Activated naive CD8-positive, alpha-beta T cell treated with anti-CD3 and anti-CD28 coated beads, Interleukin-2, amount 50 U/mL, for 16 hours (primary cell): ENCODE measurements at places on chromosomes 12 and 14.

DNA sequence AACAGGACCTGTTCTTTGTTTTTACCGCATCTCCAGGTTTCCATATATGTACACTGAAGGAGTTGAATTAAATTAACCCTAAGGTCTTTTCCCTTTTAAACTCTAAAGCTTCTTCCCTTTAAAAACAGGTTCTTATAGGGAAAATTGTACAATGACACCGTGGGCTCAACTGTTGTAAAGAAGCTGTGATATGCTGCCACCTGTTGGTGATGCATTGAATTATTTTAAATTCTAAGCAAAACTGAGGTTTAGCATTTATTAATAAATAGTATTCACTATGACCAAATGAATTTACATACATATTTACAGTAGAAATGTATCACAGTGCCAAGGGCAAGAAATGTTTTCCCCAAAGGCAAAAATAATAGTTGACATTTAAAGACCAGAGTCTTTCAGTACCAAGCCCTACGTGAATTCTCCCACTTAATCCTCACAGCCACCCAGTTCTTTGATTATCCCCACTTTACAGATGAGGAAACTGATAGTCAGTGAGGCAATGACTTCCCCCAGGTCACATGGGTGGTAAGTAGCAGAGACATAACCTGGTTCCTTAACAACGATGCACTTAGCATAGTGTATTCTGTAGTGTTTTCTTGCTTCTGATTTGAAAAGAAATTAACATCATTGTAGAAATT is 35.7 kb upstream of the TMEM263 start:
- no peak for DNase-seq

DNA sequence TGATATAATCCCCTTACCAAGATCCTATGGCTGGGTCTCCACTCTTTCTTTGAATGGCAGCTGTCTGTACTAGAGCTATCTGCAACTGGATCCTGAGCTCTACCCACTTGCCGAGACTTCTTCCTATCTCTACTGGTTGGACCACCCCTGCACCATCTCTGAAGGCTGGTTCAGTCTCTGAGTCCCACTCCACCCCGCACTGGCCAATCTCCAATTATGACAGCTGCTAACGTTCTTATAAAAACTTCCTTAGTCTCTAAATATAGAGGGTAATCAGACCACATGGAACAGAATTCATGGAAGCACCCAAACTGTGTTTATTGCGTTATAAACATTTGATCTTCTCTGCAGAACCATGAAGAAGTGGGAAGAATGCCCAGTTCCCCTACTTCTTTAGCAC is 186.6 kb upstream of the EEA1 start:
- DNase-seq = no peak

GRCh38 chr14:37869633-37870032 is 274.2 kb downstream of the TTC6 start:
- no peak for DNase-seq

DNA sequence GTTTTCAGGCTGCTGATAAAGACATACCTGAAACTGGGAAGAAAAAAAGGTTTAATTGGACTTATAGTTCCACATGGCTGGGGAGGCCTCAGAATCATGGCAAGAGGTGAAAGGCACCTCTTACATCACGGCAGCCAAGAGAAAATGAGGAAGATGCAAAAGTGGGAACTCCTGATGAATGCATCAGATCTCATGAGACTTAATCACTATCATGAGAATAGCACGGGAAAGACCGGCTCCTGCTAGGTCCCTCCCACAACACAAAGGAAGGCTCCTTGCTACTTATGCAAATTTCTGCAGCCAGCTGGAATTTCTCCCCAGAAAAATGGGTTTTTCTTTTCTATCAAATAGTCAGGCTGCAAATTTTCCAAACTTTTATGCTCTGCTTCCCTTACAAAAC is 174.1 kb upstream of the RMST start:
- no peak for DNase-seq

DNA sequence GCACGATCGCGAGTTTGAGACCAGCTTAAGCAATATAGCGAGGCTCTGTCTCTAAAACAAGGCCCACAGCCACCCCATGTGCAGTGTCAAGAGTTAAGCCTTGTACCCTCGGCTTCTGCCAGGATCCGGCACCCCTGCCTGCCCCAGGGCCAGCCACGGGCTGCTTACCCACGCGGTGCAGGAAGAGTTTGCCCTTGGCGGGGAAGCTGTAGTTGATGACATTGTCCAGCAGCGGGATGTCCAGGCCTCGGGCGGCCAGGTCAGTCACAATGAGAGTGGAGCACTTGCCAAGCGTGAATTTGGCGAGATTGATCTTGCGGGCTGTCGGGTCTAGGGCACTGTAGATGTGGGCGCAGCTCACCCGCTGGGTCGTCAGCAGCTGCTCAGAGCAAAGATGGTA is 13.1 kb downstream of the DDX54 start:
- DNase-seq = no peak

DNA sequence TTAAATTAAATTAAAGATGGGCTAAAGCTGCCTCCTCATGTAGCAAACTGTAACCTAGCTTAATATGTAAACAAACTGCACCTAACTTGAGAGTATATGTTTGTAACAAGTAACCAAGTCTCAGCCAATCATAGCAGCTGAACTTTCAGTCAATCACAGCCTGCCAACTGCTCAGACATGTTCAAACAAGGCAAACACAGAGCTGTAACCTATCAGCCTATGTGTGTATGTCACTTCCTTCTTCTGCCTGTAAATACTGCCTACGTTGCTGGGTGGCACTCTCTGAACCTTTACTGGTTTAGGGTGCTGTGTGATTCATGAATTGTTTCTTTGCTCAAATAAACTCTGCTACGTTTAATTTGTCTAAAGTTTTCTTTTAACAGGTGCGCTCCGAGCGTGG is 2.9 kb downstream of the SERPINA6 start:
- no peak for DNase-seq

DNA sequence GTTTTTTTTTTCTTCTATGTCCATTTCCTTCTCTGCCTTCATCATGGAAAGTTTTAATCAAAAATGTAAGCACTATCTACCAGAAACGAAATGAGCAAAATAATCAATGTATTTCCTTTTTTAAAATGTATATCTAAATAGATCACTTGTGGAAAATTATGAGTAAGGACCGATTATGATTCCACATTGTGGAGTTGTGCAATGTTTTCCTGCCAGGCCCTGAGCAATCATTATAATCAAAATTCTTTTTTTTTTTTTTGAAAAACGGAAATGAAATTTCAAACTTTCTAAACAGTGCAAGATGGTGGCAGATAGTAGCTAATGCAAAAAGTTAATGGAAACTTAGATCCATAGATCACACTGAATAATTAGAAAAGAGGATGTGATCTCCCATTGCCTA is 1074.6 kb upstream of the TMEM132C start:
- no peak for DNase-seq

GRCh38 chr12:46489951-46490388 is 117.4 kb upstream of the SLC38A2 start:
- no peak for DNase-seq

- no peak for DNase-seq
Observed at GRCh38 chr12:65443038-65443437, 164.6 kb downstream of the MSRB3 start.

- no peak for DNase-seq
Observed at GRCh38 chr12:7207866-7208625, 18.6 kb downstream of the PEX5 start.

GRCh38 chr14:37658156-37658555 is 62.7 kb downstream of the TTC6 start:
- no peak for DNase-seq

- DNase-seq = no peak
Observed at GRCh38 chr12:124679533-124680371, 112.3 kb upstream of the NCOR2 start.

- no peak for DNase-seq
Observed at GRCh38 chr12:131241517-131241916, 287.8 kb downstream of the ADGRD1 start.

DNA sequence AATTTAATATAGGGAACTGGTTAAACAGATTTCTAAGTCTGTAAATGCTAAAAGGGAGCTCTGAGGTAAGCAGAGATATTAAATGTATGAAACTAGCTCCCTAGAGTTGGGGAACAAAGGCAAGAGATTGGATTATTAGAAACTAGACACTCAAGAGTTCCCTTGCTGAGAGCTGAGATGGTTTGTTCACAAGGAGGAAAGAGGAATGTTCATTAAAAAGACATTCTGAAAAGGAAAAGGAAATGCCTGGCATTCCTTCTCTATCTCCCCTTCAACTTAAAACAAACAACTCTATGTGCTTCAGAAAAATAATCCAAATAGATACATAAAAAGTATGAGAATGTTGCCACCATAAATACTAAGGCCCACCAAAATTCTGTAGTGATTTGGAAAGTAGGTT is 73.7 kb downstream of the GALNT4 start:
- no peak for DNase-seq
